ENCODE measurements at places on chromosomes 16 and 17.

GRCh38 chr16:9441012-9441411, 349.6 kb downstream of the HAPSTR1 start:
- DNase-seq = no peak

DNA sequence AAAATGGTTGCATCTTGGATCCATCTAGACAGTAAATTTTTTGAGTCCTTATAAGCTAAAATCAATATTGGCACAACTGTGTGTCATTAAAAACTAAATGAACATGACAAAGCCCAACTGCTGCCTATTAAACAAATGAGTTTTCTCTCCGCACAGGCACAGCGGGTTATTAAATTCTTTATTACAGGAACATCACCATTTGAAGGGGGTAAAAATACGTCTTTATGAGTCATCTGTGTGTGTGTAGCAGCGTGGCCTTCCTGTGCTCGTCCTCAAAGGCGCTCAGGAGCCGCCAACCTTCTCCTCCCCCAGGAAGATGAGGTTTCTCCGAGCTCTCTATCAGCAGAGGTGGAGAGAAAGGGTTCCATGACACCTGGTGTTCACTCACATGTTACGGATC, 62.6 kb upstream of the SDK2 start:
- no peak for DNase-seq

GRCh38 chr17:62653826-62654761, 26.6 kb downstream of the MRC2 start:
- peak; percentile 37 for DNase-seq

DNA sequence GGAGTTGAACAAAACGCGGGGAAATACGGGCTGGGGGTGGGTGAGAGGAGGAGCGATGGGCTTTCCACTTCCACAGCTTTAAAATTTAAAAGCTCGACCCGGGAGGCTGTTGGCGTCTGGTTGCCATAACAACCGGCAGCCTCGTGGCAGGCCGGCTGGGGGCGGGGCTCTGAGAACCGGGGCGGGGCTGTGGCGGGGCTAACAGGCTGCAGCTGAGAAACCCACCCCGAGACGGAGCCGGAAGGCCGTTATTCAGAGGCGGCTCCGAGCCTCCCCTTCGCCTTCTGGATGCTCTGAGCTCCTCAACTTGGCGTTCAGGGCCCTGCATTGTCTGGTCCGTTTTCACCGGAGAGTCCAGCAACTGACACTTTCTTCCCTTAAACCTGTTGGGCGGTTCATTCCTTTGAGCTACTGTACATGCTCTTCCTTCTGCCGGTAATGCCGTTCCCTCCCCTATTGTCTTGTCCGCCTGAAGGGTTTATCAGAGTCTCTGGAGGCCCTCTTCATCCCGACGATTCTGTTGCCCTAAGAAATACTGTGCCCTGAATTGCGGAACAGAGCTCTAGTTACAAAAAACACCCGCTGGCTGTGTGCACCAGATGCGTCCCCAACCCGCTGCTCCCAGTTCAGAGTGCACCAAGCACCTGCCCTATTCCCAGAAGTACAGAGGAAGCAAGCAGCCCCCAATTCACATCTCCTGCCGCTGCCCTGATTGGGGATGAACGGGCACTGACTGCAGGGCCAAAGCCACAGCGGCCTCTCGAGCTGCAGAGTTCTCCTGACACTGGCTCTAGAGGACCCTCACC, 596 bp downstream of the DNAAF8 start:
- peak; percentile 96 for DNase-seq

DNA sequence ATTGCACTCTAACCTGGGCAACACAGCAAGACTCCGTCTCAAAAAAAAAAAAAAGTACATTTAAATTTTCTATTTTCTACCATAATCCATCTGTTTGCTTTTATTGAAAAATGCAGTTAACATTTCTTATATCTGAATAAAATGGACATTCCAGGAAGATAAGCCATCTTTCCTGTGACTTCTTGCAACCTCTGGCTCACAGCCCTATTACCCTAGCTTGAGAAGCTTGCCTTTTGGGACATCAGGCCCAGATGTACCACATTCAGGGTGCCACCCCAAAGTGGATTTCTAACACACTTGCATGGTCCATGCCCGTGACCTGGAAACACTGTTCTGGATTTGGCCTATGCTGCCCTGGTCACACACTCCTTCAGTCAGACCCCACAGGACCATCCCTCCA, 30.1 kb upstream of the DDX52 start:
- no peak for DNase-seq

DNA sequence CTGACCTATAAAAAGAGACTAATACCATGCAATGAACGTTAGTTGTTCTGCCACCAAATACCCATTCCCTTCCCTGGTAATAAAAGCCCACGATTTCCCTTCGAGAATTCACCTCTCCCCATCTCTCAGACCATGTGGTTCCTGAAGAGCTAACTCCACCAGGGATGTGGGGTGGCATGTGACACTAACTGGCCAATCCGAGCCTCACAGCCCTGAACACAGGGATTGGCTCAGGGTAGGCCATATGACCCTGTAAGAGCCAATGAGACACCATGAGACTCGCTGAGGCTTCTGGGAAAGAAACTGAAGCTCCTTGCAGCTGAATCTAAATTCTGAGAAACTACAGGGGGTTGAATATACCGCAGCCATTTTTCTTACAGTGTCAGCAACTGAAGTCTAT, 21.1 kb downstream of the HELZ start:
- peak; percentile 44 for DNase-seq

DNA sequence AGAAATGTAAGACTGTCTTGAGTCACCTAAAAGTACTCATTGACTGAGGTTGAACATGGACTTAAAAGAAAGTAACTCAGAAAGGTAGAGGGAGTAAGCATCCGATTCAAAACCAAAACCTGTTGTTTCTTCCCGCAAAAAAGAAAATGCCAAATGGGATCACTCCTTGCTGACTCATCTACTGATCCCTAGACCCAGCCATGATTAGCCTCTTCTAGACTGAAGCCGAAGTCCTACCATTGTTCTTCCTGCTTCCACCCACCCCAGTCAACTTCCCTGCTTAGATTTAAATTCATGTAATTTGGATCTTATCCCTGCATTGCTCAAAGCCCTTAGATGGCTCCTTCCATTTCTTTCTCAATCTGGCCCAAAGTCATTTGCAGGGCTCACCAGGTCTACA, 760.5 kb upstream of the SOX9 start:
- DNase-seq = no peak

DNA sequence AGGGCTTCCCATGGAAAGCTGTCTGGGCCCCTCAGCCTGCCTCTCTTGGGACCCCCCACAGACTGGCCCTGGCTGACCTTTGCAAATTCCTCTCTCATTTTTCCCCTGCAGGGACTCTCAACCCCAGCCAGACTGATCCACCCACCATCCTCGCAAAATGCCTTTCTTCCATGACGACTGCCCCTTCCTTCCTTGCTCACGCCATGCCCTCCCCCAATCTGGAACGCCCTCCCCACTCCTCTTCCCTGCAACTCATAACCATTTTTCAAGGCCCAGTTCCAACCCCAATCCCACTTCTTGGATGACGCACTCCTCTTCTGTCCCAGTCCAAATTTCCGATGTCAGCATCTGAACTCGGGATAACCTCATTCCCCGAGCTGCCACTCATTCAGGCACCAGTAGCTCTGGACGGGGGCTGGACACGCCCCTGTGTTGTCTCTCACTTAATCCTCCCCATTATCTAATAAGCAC, 1.3 kb upstream of the DNAI2 start:
- no peak for DNase-seq

DNA sequence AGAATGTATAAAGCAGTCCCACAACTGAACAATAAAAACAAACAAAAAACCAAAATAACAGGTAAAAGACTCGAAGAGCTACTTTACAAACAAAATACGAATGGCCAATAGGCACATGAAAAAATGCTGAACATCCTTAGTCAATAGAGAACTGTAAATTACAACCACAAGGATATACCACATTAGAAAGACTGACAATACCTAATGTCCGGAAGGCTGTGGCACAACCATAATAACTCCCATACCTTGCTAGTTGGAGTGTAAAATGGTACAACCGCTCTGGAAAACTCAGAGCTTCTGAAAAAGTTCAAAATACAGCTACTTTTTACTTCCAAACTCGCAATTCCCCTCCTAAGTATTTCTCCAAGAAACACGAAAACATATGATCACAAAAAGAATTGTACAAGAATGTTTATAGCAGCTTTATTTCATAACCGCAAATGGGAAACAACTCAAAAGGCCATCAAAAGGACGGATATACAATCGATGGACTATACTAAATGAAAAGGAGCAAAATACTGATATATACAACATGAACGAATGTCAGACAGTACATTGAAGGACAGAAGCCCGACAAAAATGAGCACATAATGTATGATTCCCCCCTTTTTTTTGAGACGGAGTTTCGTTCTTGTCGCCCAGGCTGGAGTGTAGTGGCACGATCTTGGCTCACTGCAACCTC, 2.3 kb downstream of the TP53 start:
- no peak for DNase-seq

GRCh38 chr16:17556276-17557052, 85.7 kb upstream of the XYLT1 start:
- DNase-seq = peak; percentile 9

GRCh38 chr17:66915204-66915611, 49.3 kb upstream of the CACNG4 start:
- peak; percentile 12 for DNase-seq

- DNase-seq = no peak
Observed at GRCh38 chr16:9913604-9914326, 268.5 kb downstream of the GRIN2A start.

GRCh38 chr17:15922586-15922985, 22.3 kb upstream of the ADORA2B start:
- no peak for DNase-seq

DNA sequence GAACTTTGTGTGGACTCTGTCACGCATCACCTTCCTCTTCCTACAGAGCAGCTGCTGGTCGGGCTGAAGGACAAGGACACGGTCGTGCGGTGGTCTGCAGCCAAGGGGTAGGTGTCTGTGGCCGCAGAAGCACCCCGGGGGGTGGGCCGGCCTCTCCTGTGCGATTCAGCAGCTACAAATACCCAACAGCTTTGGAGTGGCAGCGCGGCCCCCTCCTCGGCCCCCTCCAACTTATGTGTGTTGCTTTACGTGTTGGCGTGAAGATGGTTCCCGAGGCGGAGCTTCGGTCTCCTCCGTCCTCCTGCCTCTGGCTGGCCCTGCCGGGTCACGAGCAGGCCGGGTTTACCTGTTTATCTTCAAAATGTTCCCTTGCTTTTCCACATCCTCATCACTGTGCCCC, 32.3 kb downstream of the ZNF750 start:
- no peak for DNase-seq

GRCh38 chr16:17106243-17106791, 364.4 kb downstream of the XYLT1 start:
- no peak for DNase-seq

- DNase-seq = no peak
Observed at GRCh38 chr17:67569873-67570272, 147.9 kb upstream of the NOL11 start.

- peak; percentile 77 for DNase-seq
Observed at GRCh38 chr17:50841949-50842354, 6.6 kb downstream of the WFIKKN2 start.

- no peak for DNase-seq
Observed at GRCh38 chr16:4410335-4411075, 5.9 kb downstream of the CORO7 start.

DNA sequence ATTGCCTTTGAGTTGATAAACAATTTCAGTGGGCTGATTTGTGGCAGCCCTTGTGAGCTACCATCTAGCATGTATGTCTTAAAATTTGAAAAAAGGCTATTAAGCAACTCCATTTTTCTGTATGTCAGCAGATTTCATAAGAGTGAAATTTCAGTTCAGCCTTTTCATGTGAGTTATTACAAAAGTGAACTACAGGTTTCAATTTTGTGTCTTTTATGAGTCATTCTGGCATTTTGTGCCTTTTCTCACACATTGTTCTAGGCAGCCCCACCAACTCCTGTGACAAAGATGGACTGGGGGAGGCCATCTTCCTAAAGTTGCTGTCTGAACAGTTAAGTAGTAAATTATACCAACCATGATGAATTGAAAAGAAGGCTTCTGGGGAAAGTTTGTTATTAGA, 52.1 kb downstream of the USP10 start:
- peak; percentile 57 for DNase-seq

DNA sequence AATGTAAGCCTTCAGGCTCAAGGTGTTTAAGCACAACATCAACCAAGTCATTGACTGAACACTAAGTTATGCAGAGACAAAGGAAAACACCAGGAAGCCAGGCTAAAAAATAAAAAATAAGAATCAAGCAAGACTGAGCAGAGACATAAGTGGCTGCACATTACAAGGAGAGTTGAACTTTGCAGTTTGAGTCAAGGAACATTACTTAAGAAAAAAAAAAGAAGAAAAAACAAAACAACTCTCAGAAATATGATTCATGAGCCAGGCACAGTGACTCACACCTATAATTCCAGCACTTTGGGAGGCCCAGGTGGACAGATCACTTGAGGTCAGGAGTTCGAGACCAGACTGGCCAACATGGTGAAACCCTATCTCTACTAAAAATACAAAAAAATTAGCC, 168.1 kb downstream of the C16orf95 start:
- DNase-seq = no peak

GRCh38 chr17:28578246-28579195, 1.8 kb upstream of the ALDOC start:
- no peak for DNase-seq

DNA sequence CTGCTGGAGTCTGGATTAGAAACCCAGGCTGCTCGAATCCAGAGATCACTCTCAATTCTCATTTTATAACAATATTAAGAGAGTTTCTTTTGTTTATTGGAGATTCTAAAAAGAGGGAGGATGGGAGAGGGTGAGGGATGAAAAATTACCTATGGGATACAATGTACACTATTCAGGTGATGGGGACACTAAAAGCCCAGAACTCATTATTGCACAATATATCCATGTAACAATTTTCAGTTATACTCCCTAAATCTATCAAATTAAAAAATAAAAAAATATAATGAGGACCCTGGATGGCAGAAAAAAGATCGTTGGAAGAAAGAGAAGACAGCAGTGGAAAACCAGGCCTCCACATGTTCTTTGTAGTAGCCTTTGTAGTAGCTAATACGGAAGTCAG, 100.8 kb downstream of the CNTNAP4 start:
- no peak for DNase-seq

DNA sequence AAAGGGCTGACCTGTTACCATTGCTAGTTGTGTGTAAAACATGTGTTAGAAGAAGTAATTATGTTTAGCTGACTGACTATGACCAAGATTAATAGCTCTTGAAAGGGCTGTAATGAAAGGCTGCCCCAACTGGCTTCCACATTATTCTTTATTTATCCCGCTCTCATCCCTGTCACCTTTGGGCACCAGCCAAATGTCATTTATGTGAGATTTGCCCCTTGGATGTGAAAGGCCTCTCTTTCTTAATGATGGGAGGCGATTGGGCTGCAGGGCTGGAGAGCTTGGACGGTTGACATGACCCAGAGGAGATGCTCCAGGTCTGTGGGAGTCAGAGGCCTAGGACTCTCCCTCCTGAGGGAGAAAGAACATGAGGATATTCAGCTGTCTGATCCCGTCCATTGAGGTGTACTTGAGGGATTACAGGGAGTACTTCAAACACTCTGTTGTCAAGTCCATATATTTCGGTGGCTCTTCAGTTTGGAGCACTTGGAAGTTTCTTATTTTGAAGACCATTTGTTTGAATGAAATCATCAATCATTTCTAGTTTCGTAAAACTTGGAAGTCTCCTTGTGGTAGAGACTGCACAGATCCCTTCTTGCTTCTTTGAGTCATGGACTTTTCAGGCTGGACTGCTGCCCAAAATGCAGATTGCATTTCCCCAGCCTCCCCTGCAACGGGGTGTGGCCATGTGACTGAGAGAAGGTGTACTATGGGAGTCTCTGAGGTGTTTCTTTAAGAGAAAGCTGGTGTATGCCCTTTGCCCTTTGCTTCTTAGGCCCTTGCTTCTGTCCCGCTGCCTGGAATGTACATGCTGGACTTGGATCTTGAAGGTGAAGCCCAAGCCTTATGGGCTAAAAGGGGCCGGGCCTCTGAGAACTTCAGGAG, 51.3 kb downstream of the FTO start:
- DNase-seq = no peak
